ENCODE measurements at places on chromosomes 6 and 20.

GRCh38 chr6:134686071-134686470 is 263.8 kb downstream of the ALDH8A1 start:
- no peak for DNase-seq

DNA sequence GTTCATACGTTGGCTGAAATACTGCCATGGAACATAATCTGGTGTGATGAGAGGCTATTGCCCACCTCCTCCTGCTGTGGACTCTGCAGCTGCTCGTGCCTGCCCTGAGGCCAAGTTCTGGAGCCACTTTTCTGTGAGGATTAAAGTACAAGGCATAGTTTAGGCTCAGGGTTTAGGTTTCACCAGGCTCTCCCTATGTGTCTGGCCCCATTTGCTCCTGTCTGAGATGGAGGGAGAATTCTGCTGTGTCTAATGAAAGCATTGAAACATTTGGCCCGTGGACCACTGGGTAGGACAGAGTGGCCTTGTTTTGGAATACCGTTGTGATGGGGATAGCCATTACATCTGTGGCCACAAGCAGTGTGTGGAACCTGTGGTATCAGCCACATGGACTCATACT is 5.9 kb downstream of the WRNIP1 start:
- no peak for DNase-seq

DNA sequence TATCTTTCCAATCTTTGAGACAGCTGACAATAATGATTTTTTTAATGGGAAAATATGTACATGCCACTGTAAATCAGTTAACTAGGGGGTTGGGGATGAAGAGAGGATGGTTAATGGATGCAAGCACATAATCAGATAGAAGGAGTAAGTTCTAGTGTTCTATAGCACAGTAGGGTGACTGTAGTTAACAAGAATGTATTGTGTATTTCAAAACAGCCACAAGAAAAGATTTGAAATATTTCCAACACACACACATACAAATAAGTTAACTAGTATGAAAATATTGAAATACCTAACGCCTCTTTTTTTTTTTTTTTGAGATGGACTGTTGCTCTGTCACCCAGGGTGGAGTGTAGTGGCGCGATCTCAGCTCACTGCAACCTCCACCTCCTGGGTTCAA is 153.4 kb upstream of the SALL4 start:
- DNase-seq = no peak

GRCh38 chr20:17849901-17850683 is 118.5 kb downstream of the SNX5 start:
- DNase-seq = no peak

GRCh38 chr6:156359912-156360311 is 417.3 kb upstream of the ARID1B start:
- DNase-seq = no peak

DNA sequence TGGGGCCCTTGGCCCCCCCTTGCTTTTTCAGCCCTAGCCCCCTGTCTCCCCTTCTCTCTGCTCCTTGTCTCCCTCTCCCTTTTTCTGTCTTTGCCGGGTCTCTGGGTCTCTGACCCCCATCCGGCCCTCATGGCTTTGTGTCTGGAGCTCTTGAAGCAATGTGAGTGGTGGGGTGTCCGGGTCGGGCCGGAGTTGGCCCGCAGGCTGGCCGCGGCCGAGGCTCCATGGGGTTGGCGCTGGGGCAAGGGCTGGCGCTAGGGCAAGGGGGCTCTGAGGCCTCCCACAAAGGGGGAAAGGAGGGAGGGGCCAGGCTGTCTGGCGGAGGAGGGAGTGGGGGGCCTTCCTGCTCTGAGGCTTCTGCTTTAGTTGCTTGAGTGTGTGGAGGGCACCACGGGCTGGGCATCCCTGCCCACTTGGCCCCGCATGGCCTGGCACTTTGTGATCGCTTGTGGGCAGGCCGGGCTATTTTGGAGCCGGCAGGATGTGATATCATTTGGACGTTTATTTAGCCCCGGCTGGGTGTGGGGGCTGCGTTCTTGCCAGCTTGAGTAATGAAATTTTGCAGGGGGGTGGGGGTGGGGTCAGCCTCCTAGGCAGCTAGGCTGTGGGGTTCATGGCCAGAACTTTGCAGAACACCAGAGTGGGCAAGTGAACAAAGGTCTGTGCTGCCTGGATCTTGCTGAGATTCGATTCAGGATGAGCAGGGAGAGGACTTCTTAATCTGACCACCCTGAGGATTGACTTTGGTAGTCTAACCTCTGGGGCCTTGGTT is 78.7 kb upstream of the MYL9 start:
- DNase-seq = peak; percentile 48

DNA sequence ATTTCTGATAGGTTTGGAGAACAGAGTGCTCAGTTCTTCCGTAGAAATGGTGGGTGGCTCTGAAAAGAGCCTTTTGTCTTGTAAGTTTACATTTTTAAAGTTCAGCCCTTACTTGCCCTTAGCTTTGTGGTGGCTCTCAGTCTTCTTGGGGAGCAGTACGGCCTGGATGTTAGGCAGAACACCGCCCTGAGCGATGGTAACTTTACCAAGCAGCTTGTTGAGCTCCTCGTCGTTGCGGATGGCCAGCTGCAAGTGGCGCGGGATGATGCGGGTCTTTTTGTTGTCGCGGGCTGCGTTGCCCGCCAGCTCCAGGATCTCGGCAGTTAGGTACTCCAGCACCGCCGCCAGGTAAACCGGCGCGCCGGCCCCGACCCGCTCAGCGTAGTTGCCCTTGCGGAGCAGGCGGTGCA is 19.5 kb downstream of the OR2B2 start:
- DNase-seq = peak; percentile 95

- peak; percentile 96 for DNase-seq
Observed at GRCh38 chr6:56843476-56844349, 111.2 kb upstream of the BEND6 start.

DNA sequence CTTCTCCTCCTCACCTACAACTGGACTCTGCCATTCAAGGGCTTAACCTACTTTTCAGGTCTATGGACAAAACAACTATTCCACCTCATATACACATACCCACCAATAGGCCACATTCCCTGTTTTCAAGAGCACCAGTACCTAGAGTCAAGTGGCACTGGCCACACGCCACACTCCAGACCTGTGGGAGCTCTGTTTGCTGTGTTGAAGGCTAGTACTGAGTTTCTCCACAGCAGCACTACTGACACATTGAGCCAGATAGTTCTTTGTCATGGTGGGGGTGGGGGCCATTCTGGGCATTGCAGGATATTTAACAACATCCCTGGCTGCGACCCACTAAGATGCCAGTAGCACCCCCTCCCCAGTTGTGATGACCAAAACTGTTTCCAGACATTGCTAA is 84.1 kb downstream of the RALGAPA2 start:
- DNase-seq = no peak

GRCh38 chr20:57220337-57221145 is 45.9 kb downstream of the BMP7 start:
- DNase-seq = no peak

GRCh38 chr6:7730001-7730783 is 4.3 kb downstream of the BMP6 start:
- no peak for DNase-seq

DNA sequence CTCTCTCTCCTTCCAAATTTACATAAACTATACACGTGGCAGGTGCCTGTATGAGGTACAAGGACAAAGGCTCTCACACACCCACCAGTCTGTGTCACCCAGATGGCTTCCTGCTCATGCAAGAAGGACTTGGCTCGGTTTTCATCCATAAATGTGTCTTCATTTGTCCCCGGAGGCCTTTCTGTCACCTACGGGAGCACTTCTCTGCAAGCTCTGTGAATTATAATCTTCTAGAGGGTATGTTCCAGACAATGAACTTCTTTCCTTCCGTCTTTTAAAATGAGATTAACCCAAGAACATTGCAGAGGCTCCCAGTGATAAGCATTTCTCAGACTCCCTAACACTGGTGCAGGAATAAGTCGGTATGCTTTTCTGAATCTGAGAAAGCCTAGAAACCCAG is 123.6 kb downstream of the PTPRT start:
- no peak for DNase-seq

DNA sequence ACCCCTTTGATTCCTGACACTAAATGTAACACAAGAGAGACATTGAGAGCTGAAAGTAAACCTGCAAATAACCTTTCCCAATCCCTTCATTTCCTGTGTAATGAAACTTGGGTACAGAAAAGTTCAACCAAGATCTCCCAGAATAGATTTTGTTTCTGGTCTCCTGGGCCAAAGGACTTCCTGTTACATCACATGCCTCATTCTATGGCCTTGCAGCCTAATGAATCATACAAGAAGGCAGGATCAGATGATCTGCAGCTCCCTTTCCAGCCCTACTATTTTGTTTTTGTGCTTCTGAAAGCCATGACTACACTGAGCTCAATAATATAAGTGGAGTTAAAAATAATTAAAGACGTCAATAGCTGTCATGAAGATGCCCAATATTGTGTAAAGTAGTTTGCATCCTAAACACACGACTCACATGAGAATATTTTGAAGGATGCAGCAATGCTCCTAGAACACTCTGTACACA is 73.4 kb upstream of the NOX3 start:
- DNase-seq = no peak

DNA sequence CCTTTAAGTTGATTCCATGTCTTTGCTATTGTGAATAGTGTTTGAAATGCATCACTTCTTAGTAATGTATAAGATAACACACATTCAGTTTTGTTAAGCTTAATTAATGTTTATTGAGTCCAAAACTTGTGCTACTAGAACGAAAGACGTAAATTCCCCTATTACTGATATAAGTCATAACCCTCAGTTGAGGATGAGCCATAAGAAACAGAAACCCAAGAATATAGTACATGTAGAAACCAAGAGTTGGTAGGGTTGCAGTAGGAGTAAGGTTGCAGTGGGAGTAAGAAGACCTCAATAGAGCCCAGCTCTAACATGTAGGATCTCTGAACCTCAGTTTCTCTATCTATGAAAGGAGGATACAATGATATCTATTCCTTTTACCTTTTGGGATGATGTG is 19.3 kb downstream of the CITED2 start:
- DNase-seq = no peak

- DNase-seq = no peak
Observed at GRCh38 chr20:64158346-64159285, 5.6 kb upstream of the MYT1 start.

DNA sequence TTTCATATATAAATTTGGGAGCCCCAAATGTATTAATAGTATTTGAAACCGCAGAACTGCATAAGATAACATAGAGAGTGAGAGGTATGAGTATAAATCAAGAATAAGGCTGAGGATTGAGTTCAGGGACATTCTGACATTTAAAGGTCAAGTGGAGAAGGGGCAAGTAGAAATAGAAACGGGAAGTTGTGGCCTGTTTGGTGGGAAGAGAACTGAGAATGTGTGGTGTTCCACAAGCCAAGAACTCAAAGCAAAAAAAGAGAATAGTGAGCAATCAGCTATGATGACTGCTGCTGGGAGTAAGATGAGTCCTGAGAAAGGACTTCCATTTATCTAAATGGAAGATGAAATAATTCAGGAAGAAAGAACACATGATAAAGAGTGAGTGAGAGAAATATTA is 418.4 kb downstream of the CD109 start:
- DNase-seq = no peak

DNA sequence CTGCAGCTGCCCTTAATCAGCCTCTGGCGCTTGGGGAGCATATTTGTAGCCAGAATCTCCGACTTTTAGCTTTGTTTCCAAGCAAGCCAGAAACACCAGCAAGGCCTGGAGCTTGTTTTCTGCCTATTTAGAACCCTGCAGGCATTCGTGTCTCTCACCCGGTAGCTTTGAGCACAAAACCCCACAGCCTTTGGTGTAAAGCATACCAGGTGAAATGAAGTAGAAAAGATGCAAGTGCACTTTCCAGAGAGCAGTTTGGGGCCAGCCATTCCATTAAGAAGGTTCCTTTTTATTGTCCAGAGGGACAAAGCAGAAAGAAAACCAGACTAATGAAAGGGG is 736 bp downstream of the FAM217B start:
- no peak for DNase-seq

DNA sequence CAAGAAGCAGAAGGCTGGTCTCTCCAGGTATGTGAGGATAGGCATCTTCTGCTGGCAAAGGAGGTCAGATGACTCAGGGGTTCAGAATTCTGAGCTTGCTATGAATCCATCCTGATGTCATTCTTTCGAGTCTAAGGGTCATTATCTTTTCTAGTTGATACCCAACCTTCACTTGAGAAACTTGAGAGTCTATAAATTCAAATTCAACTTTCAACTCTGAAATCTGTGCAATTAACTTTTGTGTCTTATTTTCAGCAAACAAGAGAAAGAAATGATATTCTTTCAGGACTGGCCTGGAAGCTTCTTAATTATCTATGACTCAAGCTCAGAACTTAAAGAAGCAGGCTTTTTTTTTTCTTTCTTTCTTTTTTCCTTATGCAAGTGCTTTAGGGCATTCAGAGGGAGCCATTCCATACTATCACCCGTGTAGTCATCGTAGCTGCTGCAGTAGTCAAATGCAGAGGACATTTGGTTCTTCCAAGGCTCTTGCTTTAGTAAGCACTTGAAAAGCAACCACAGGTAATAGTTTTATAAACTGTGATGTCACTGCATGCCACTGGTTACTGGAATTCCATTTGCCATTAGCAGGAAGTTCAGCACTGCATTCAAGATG is 93.0 kb downstream of the ADTRP start:
- no peak for DNase-seq

DNA sequence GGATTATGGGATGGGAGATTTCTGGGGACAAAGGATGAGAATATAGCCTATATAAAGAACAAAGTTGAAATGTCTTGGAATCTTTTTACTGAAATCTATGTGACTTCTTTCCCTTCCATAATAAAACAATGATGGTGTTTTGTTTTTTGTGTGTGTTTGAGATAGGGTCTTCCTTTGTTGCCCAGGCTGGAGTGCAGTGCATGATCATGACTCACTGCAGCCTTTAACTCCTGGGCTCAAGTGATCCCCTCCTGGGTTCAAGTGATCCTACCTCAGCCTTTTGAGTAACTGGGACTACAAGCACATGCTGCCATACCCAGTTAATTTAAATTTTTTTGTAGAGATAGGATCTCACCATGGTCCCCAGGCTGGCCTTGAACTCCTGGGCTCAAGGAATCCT is 50.9 kb downstream of the FAM217A start:
- no peak for DNase-seq

- no peak for DNase-seq
Observed at GRCh38 chr20:9220874-9221547, 152.1 kb downstream of the PLCB4 start.

DNA sequence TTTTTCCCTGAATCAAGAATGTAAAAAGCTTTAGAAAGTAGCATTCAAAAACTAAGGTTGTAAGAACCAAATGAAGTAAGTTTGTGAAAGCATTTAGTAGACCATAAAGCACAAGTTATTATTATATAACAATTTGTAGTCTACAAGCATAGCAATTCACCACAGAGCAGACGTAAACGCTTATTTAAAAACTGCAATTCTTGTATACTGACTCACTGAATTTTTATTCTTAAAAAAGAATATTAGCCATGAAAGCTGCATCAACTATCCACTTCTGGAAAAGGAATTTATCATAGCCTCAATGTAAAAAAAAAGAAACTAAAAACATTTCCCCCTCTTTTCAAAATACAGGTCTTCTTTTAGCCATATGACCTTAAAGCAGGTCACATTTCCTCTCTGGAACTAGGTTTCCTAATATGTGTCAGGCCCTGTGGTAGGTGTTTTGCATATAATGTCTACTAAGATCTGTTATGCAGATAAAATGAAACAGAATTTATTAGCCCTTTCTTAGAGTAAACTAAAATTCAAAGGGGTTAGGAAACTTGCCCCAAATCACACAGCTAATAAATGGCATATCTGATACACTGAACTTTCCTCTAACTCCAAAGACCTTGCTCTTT is 2.1 kb downstream of the MAP3K7 start:
- no peak for DNase-seq

Data from GM06990 (cell line).